ENCODE measurements at places on chromosomes 6 and 20.

DNA sequence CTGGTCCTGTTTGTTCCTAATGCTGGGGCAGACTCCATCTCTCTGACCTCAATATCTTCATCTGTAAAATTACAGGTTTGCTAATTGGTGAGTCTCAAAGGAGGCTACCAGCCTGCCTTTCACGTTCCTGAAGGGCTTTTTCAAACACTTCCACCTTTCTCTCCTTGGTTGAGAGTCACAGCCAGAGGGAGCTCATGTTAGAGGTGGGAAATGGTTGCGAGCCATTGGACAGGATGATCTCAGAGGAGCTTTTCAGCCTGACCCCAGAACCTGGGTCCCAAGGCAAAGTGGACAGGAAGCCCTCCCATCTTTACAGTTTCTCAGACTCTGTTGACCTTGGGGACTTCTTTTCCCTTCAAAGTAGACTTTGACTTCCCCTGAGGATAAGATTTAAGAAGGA is 37.6 kb downstream of the NDUFAF5 start:
- DNase-seq, result no peak

DNA sequence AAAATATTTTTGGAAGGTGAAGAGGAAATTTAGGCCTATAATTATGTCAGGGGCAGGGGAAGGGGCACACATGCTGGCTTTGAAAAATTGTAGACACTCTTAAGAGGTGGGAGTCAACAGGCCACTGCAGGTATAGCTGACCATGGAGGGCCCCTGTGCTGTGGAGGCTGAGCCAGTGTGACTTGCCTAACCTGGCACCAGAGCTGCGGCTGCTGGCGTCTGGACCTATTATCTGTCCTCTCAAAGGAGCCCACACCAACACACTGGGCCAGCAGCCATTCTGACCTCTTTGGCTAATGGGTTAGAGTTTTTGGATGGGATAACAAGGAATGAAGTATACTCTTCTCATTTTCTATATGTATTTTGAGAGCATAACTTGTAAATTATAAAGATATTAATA is 4.5 kb downstream of the GID8 start:
- no peak for DNase-seq

- DNase-seq, result peak; percentile 80
These were observed 129.4 kb downstream of the BCAS1 start for GRCh38 chr20:53940907-53941545.

GRCh38 chr6:11258260-11259237 is 26.1 kb upstream of the NEDD9 start:
- DNase-seq, result peak; percentile 44

DNA sequence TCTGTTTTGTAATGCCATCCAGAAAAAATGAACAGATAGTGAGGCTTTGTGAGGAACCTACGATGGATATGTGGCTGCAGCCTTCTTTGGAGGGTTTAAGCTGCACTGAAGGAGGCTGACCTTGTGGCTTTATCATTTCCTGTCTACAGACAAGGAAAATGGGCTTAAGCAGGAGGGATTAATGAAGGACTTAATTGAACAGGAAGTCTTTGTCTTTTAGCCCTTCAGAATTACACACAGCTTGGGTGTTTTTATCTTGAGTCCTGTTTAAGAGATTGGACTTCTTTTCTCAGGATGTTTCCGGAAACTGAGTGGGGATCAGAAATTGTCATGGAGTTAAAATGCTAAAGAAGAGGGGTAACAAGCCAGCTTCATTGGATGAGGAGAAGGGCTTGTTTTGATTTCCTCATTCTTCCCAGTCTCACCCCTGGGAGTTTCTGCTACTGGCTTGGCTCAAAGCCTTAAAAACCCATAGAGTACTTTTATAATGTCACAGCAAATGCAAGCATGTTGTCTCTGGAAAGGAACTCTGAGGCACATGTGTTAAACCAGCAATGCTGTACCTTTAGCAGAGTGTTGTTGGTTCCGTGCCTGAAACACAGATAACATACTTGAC is 193.6 kb downstream of the JARID2 start:
- peak; percentile 20 for DNase-seq

GRCh38 chr6:162497389-162497788 is 230.2 kb downstream of the PRKN start:
- peak; percentile 2 for DNase-seq

DNA sequence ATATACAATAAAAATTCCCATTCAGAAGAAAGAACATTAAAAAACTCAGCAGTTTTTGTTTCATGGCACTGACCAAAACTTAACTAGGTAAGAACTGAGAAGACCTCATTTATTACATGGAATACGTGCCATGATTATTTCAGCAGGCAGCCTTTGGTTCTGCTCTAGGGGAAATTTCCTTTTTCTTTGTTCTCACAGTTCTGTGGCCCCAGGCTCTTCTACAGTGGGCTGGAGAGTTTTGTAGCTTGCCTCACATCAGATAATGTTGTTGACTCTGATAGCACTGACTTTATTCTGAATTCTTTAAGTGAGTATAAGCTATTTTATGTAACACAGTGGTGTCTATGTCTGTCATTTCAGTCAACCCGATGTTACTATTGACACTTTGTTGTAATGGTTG is 844.3 kb downstream of the TBC1D32 start:
- DNase-seq, result no peak

DNA sequence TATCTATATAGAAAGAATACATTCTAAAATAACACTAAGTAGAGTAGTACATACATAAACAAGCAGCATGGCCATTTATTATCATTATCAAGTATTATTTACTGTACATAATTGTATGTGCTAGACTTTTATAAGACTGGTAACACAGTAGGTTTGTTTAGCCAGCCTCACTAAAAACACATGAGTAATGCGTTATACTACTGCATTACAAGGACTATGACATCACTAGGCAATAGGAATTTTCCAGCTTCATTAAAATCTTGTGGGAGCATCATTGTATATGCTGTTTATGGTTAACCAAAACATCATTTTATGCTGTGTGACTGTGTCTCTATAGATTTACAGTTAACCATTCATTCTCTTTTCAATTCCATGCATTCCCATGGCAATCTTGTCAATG is 131.7 kb upstream of the HDGFL1 start:
- DNase-seq, result no peak

- DNase-seq, result no peak
These were observed 44.5 kb upstream of the RPS6KA2 start for GRCh38 chr6:166671434-166672081.

GRCh38 chr6:7195339-7196018 is 87.7 kb downstream of the RREB1 start:
- DNase-seq, result peak; percentile 61

GRCh38 chr6:39181333-39181732 is 47.9 kb downstream of the KCNK5 start:
- DNase-seq, result no peak

DNA sequence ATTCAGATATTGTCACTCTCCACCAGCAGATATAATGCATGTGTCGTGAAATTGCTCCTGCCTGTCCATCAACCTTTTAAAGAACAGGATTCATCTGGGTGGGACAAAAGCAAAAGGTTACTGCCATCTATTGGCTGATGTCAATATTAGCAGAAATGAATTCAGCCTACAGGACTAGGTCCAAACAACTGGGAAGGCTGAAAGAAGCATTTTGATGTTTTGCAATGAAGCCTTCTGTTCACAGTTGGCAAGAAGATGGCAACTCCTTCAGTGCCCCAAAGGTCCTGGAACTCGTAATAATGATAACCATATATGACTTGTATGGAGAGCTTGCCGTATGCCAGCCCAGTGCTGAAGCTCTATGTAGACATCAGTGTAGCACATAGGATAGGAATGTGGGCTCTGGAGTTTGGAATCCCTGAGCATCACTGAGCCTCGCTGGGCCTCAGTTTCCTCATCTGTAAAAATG is 7.5 kb downstream of the BCAS1 start:
- peak; percentile 70 for DNase-seq

GRCh38 chr6:43246301-43247113 is 3.2 kb downstream of the TTBK1 start:
- DNase-seq, result no peak

DNA sequence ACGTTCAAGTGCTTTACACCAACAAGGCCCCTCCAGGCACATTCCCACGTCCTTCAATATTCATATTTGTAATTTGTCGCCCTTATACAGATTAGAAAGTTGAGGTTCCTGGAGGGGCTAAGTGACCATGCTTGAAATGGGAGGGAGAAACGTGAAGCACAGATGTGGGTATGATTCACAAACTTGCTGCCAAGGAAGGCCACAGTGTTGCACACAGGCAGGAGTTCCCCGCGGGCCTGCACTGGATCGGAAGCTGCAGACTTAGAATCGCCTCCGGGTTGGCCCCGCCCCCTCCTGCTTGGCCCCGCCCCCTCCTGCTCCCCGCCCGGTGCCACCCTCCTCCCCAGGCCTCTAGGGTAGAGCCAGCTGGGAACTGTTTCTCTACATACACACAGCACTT is 58.2 kb upstream of the QKI start:
- DNase-seq, result peak; percentile 85

DNA sequence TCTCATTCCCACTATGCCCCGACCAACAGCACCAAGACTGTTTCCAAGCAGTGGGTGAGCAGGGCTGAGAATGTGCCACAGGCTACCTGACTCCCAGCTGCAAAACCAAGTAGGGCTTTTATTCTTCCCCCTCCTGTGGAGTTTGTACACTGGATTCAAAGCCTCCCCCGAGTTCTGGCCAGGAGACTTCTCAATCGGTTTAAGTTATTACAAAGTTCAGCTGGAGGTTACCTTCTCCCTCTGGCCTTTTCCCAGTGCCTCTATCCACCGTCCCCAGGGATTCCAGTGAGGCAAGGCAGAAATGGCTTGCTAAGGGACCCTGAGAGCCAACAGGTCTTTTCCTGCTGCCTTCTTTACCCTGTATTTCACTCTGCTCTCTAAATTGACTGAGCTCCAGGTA is 217.0 kb downstream of the ADGRG6 start:
- DNase-seq, result no peak

DNA sequence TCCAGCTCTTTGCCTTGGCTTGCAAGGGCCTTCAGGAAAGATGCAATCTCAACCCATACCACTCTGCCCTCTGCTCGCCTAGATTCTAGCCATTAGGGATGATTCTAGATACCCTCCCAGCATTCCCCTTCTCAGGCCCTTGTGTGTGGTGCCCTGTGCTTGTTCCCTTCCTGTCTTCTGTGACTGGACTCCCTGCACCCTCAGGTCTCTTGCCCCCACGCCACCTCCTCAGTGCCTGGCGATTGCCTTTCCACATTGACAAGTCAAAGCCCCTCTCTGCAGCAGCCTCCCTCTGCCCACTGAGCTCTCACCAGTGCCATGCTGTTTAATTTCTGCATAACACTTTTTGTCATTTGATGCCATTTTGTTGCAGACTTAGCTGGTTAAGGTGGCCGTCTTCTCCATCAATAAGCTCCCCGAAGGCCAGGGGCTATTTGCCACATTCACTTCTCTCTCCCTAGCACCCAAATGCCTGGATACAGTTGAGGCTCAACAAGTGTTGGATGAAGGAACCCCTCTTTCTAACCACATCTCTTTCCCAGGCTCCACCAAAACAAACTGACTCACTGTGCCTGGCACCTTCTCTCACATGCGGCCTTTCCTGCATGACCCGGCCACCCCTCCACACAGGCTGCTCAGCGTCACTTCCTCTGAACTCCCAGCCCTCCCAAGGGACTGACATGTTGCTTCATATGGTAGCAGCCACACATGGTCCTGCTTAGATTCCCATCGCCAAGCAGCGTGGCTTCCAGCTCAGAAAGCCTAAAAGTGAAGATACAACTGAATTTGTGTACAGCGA is 4.6 kb upstream of the TXNDC5 start:
- DNase-seq, result peak; percentile 78

- no peak for DNase-seq
These were observed 28.4 kb downstream of the DLGAP4 start for GRCh38 chr20:36334281-36335205.

DNA sequence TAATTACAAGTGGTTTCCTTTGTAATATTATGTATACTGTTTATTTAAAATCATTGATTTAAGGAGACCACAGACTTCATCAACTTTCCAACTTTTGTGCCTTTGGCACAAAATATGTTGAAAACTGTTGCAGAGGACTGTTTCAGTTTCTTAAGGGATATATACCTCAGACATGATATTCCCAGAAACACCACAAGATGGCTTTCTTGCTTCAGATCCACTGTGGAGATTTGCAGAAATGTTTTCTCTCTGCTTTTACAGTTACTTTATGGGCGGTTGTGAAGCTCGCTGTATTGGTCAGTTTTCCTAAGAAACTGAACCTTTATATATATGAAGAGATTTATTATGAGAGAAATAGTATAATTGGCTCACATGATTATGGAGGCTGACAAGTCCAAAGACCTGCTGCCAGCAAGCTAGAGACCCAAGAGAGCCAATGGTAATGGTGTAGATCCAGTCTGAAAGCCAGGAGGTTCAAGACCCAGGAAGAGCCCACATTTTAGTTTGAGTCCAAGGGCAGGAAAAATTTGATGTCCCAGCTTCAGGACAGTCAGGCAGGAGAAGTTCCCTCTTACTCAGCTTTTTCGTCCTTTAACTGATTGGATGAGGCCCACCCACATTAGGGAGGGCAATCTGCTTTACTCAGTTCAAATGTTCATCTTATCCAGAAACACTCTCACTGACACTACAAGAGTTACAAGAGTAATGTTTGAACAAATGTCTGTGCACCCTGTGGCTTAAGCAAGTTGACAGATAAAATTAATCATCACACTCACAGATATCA is 12.8 kb downstream of the ME1 start:
- DNase-seq, result peak; percentile 54

Measured in fibroblast of skin of abdomen (primary cell).